Dorsolateral prefrontal cortex (tissue), 122 donors: ENCODE measurements at places on chromosomes 12 and 14. TPM values are rescaled to one million over a fixed set of nuclear protein-coding genes. Genes with fewer than 3 reads are reported as not detected.

Gene AKAP5
- 21.4 TPM for total RNA-seq

Gene GPR68
- 2.2 TPM for total RNA-seq

Gene CD163L1
- 6.0 TPM for total RNA-seq

Gene DNAH10
- 2.7 TPM for total RNA-seq

Gene MEG3
- total RNA-seq, result 794 TPM

Gene ALG10
- 8.1 TPM for total RNA-seq

Gene UNC119B
- 30.9 TPM for total RNA-seq

GRCh38 chr12:115109863-115110262 is 425.9 kb upstream of the TBX3 start:
- no peak for DNase-seq

DNA sequence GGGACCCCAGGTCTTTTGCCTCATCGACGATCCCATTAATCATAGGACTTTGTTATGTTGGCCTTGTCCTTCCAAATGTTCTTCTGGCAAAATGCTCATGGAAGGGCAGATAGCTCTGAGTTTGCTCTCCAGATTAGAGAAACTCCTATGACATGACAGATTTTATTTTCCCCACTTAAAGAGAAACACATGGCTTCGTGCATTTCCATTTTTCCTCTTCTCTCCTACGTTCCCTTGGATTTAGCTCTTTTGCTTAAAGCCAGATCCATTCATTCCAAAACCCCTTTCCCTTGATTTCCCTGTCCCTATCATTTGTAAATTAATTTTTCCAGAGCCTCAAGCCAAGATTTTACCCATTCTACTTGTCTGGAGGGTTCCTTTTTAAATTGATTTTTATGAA is 2.9 kb downstream of the PRIMA1 start:
- DNase-seq, result no peak

- no peak for DNase-seq
Observed at GRCh38 chr14:57153286-57153685, 115.4 kb downstream of the EXOC5 start.

DNA sequence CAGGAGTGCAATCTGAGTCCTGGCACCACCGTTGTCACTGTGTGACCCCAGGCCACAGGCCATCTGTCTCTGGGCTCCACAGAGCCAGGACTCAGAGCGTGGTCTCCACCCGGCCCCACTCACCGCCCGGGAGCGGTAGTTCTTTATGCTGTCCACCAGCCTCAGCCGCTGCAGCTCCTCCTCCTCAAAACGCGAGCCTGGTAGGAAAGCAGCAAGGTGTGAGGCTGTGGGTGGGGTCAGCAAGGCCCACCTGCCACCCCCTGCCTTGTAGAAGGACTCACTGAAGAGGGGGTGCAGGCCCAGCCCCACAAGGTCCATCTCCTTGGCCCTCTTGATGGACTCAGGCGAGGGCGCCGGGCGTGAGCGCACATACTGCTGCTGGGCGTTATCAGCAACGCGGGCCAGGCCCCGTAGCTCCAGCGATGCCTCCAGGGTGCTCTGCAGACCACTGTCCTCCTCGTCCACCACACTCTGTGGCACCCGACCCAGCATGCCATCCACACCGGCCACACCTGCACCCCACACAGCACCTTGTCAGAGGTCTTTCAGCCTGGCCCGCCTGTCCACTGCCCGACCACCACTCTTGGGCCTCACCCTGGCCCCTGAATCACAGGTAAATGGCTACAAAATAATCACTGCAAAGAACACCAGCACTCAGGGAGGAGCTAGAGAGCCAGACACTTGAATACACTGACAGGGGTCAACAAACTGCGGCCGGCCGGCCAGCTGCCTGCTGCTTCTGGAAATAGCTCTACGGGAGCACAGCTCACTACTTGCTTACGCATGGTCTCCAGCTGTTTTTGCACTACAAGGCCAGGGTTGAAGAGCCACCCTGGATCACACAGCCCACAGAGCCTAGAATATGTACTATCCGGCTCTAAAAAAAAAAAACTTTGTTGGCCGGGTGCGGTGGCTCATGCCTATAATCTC is 16.3 kb downstream of the CFAP73 start:
- no peak for DNase-seq

DNA sequence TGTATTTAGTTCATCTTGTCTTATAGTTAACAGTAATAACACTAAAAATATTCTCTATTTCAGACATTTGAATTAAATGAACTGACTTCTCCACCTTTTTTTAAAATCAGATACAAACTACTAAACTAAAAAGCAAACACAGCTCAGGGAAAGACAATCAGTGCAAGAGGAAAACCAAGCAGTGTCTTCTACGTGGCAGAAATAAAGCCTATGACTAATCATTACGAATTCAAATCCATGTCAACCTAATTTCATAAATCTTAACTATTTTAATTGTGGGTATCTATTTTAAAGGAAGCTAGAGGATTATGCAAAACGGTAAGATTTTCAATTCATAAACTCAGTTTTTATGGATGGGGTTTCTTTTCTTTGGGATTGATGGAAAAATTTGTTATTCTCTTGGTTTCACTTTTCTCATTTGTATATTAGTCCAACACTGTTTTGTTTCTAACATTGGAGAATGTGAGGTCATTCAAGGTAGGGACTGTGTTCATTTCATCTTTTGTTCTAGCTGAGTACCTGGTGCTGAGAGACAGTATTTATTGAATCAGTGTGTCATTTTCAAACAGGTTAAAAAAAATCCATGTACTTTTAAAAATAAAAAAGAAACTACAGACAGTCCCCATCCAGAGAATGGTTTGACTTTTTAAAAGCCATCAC is 12.8 kb upstream of the PALS1 start:
- DNase-seq, result no peak
